Right cardiac atrium (tissue), 5 donors: ENCODE measurements at places on chromosomes 3 and 15. TPM values are rescaled to one million over a fixed set of nuclear protein-coding genes. Genes with fewer than 3 reads are reported as not detected.

DNA sequence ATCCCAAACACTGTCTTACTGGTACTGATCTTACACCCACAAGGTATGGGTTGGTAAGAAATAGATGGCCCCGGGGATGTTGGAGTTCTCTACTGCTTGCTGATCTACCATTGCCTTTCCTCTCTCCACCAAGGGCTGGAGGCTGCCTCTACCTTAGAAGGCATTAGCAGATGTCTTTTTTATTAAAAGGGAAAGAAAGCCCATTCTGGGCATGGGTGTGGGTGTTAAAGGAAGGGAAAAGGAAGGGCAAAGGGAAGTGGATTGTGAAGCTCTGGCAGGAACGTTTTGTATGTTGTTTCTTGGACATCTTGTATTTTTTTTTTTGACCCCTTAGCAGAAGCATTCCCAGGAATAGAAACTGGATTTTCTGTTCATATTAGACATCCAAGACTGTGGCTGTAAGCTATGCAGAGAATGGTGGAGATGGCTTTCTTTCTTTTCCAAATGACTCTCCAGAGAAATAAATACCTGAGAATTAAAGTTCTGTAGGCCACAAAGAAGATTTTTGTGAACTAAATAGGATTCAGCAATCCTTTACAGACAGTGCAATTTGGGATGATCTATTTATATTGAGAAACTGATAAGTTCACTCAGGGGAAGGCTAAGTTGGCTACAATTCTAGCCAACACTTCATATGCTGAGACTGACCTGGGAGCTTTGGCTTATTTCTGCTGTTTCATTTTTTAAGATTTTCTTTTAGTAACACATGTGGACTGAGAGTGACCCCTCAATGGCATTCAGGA lies 108.8 kb downstream of the TOP2B start:
- DNase-seq = no peak

GRCh38 chr3:164451072-164451910 lies 627.0 kb downstream of the SI start:
- no peak for DNase-seq

DNA sequence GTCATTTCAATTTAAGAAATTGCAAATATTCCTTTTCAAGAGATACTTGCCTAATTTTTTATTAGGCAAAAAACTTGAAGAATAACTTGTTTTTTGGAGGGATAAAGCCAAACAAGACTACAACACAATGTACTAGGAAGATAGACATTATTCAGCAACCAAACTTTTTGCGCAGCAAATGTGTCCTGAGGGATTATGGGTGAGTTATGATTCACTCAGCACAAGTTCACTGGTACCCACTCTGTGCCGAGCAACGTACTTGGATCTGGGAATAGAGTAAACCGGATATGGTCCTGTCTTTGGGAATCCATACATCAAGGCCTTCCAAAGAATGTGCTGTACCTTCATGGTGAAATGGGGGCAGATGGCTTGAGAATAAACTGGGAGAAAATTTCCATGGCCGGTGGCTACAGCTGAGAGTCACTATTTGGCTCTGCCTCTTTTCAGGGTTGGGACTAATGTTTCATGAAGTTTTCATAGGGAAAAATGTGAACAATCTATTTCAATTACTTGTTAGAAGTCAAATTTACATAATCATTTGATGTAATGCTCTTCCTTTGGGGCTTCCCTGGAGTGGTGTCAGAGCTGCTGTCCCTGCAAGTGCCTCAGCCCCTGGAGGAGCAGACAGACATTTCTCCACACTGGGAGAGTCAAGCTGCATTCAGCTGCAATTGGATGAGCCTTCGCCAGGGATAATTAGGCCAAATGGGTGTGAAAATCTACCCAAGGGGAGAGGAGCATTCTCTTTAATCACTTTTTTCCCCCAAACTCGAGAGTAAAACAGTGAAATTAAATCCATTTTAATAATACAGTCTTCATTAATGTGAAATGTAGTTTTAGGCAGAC lies 315.2 kb downstream of the CLSTN2 start:
- peak; percentile 50 for DNase-seq

GRCh38 chr3:173730391-173730790 lies 332.8 kb downstream of the NLGN1 start:
- DNase-seq = no peak

The ZDHHC19 gene
- total RNA-seq = not detected

The ITPR1 gene
- 51.6 TPM for total RNA-seq

- DNase-seq = no peak
Measured at GRCh38 chr3:71718072-71718471, 7.1 kb downstream of the EIF4E3 start.

- no peak for DNase-seq
Measured at GRCh38 chr3:81462921-81463320, 298.5 kb downstream of the GBE1 start.

DNA sequence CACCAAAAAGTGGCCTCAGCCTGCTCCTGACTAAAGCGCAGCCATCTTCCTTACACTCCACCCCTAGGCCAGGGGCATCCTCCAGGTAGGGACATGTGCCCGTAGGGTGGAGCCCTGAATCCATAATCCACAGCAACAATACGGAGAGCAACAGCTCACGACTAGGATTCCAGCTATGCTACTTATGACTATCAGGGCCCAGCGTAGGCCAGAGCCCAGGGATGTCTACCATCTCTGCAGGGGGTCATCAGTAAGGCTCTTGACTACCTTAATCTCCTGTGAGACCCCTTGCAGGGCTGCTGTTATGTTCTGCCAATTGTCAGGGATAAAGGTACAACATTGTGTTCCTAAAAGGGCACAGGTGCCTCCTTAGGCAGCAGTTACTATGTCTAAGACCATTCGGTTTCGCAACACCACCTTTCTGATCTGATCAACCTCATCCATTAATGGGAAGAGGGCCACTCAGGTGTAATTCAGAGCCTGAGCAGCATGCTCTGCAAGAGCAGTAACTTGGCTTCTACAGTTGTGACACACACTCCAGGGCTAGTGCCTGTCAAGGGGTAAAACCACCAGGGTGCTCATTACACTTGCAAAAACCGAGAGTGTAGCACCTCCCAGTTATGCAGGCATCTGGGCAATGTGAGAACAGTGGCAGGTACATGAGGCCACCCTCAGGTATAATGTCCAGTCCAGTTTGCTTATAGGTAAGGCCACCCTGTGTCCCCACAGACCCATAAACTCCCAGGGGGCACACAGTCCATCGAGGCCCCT lies 11.0 kb downstream of the CCRL2 start:
- DNase-seq = no peak

DNA sequence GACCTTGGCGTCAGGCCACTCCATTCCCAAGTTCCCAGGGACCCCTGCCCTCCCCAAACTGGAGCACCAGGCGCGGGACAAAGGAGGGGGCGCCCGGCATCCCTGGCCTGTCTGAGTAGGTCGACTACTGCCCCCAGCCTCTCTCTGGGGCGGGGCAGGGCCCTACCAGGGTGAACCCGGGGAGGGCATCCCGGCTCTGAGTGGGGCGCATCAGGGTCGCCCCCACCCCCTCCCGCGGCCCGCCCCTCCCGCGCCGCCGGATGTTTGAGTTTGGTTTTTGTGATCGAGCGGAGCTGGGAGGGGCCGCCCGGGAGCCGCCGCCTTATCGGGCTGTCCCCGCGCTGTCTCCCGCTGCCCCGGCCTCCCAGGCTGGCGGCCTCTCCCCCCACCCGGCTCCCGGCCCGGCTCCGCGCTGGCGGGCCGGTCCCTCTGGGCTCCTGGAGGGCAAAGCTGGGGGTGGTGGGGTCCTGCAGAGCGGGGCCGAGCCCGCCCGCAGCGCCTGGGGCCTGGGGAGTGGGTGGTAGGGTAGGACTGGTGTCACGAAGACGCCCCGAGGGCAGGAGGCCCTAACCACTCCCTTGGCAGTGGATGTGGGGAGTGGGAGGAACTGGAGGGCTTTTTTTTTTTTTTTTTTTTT lies 47.2 kb upstream of the SMAD6 start:
- DNase-seq = peak; percentile 71

The SLC4A7 gene
- total RNA-seq = 17.7 TPM

- DNase-seq = no peak
Measured at GRCh38 chr3:127193775-127194174, 844 bp downstream of the PRR23E start.
